Neural crest cell (in vitro differentiated cells): ENCODE measurements at places on chromosomes 7 and 10.

DNA sequence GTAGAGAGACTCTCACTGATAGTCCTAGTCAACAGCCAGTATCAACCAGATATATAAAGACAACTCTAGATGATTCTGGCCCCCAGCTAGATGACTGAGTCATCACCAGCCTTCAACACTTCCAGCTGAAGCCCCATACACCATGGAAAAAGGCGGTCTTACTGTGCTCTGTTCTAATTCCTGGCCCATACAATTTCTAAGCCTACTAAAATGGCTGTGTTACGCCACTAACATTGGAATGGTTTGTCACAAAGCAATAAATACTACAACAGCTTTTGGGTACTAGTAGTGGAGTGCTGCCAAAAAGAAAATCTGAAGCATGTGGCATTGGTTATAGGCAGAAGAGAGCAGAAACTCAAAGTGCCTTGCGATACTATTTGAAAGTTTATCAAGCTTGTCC is 13.0 kb upstream of the TES start:
- no peak for DNase-seq

DNA sequence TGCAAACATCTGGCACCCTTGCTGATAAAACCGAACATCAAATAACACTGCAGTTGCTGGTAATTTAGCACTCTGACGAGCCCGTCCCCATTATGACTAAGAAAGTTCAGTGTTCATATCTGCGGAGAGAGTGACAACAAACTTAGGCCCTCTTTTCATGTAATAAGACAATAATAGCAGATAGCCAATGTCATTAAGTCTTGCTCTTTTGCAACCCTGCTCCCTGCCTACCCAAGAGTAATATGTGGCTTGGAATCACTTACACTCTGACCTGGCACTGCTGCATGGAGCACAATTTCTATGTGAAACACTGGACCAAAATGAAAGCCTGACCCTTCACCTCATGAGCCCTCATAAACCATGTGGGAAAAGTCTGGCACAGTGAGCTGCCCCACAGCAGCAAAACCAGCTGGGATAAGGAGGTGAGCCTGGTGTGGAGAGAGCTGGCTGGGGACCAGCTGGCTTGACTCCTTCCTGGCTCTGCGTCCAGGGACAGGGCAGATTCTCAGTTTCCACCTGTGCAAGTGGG is 86.5 kb downstream of the HIPK2 start:
- no peak for DNase-seq

GRCh38 chr10:127802531-127803095 is 65.6 kb downstream of the FOXI2 start:
- DNase-seq: no peak

- no peak for DNase-seq
Measured at GRCh38 chr10:120641695-120642094, 184.7 kb downstream of the PLPP4 start.

DNA sequence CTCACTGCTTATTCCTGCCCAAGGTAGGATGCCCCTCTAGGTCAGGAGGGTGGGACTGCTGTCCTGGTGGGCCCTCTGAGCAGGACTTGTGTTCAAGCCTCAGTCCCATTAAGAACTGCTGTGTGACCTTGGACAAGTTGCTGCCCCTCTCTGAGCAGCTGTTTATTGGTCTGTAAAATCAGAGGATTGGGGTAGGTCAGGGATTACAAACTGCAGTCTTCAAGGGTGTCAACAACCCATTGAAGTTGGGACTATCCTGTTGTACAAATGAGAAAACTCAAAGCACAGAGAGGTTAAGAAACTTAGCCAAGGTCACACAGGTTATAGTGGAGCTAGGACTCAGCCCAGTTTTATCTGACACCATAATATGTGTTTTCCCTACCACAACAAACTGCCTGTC is 55.3 kb downstream of the ZMIZ1 start:
- no peak for DNase-seq

DNA sequence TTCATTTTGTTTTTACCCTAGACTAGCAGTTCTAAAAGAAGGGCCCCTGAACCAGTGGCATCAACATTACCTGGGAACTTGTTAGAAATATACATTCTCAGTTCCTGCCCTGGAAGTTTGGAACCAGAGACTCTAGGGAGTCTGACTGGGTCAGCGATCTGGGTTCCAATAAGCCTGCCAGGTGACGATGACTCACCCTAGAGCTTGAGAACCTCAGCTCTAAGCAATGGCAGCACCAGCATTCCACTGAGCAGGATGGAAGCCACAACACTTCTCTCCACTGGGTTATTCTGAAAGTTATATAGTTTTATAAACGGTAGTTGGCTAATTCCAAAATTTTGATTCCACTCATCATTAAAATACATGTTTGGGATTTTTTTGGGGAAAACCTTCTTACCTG is 97.0 kb upstream of the AMPH start:
- DNase-seq: no peak

DNA sequence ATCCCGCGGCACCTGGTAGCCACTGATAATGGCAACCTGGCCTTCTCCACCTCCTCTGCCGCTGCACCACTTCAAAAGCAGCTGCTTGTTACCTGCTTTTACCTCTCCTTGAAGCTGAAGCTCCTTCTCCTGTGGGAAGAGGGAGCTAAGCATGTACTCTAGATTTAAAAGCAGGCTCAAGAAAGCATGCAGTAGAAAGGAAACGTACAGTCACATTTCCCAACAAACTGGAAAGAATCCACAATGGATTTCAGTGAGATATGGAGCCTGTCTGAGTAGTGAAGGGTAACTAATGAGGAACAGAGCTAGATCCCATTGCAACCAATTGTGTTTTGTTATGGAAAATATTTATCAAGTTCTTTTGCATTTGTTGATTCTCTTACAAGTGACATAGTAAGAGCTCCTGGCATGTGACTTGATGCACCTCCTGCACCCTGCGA is 457.4 kb upstream of the GALNT17 start:
- no peak for DNase-seq

- DNase-seq: peak; percentile 84
Measured at GRCh38 chr10:97914837-97915211, 65.2 kb downstream of the GOLGA7B start.

- DNase-seq: no peak
Measured at GRCh38 chr10:73139251-73139650, 28.6 kb downstream of the ECD start.

- DNase-seq: no peak
Measured at GRCh38 chr7:101370836-101371235, 8.2 kb downstream of the COL26A1 start.

- DNase-seq: no peak
Measured at GRCh38 chr10:75770626-75771081, 339.2 kb downstream of the LRMDA start.

- DNase-seq: peak; percentile 46
Measured at GRCh38 chr10:34814223-34814912, 728 bp downstream of the PARD3 start.

GRCh38 chr7:74174606-74175082 is 488 bp downstream of the EIF4H start:
- no peak for DNase-seq

DNA sequence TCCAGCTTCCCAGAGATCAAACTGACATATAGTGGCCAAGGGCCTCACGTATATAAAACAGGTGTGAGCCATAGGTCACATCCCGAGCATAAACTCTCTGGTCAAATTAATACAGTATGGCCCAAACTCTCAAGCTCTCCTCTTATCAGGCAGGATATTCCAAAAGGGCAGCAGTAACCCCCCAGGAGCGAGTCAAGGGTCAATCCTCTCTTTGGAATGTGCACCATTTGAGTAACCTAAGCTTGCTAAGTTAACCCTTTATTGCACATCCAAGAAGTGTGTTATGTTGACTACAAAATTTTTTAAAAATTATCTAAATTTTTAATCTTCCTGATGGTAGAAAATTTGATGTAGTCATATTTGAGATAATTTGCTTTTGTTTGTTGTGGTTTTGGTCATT is 4.5 kb upstream of the TRIM24 start:
- no peak for DNase-seq

- DNase-seq: no peak
Measured at GRCh38 chr10:126058507-126058906, 162.1 kb downstream of the FANK1 start.

GRCh38 chr10:105964009-105964408 is 1200.5 kb downstream of the SORCS1 start:
- DNase-seq: no peak

- no peak for DNase-seq
Measured at GRCh38 chr7:41448104-41448503, 254.8 kb downstream of the INHBA start.

GRCh38 chr7:35253710-35254495 is at the start of gene TBX20:
TBX20 (minus strand) TSS chr7:35254100; CDS start chr7:35253620, 480 bp downstream.
- peak; percentile 43 for DNase-seq

DNA sequence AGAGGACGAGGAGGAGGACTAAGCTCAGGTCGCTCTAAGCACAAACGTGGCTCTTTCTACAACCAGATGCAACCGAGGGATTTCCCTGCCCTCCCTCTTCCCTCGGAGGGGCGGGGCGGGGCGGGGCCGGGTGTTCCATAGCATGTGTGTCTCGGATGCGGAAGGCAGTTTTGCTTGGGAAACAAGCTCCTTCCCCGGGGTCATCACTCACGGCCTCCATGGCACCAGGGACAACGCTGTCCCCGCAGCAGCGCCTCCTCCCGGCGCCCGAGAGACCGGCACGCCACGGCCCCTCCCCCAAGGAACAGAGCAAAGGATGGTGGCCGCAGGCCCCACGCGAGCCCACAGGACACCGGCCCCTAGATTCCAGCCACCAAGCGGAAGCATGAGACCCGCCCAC is 110.5 kb downstream of the PAXIP1 start:
- DNase-seq: peak; percentile 20
